ENCODE measurements at places on chromosomes 13 and 19.

DNA sequence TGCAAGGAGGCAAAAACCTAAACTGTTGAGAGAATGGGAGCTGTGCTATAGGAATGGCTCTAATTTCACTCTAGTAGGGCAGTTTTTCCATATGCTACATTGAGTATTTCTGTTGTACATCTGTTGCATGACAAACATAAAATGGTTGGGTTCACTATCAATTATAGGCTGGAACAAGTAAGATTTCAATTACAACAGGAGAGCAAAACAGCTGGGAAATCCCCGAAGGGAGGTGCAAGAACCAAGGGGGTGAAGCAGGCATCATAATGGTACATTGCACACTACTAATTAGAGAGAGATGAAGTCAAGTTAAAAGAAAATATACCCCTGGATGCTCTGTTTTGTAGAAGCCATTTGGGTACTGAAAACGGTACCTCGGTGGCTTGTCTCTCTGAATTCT is 389.5 kb downstream of the PCDH9 start:
- DNase-seq = no peak

GRCh38 chr13:19634256-19634740 is 839 bp downstream of the MPHOSPH8 start:
- DNase-seq = no peak

DNA sequence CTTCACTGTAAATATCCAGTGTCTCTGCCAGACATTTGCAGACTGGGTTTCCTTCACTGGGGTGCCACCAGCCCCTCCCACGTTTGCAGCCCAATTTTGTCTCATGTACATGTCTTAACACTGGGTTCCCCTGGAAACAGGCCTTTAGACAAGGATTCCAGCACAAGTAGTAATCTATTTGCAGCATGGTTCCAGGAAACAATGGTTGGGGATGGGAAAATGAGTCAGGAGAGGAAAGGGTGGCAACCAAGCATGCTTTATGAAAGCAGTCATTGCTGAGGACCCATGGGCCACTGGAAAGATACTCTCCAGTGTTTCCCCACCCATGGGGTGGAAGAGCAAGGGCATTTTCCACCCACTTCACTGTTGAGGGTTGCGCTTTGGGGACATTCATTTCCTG is 53.6 kb upstream of the FARP1 start:
- no peak for DNase-seq

- DNase-seq = no peak
Observed at GRCh38 chr19:10145031-10145430, 25.3 kb upstream of the EIF3G start.

- no peak for DNase-seq
Observed at GRCh38 chr19:46830864-46831263, 19.8 kb downstream of the AP2S1 start.

GRCh38 chr13:53237696-53238095 is 209.1 kb downstream of the OLFM4 start:
- no peak for DNase-seq

DNA sequence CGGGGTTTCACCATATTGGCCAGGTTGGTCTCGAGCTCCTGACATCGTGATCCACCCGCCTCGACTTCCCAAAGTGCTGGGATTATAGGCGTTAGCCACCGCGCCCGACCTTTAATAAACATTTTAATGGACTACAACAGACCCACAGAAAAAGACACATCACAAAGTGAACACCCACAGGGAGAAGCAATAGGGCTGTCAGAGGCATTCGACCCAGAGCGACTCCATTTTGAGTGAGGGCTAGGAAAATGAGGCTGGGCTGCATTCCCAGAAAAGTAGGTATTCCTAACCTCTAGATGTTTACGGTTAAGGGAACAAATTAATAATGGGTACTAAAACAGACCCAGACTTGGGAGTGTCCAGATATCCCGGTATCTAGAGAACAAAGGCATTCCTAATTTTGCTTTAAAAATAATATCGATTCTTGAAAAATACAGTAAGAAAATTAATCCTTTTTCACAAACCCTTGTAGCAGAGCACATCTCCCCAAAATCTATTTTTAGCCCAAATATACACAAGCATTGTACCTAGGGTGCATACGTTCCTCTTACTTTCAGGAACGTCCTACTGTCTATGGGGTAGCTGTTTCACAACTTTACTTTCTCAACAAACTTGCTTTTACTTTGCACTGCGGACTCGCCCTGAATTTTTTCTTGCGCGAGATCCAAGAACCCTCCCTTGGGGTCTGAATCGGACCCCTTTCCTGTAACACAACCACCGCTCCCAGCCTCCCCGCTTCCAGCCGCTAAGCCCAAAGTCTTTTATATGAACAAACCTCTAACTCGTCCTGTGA is 811 bp upstream of the ZNF8 start:
- no peak for DNase-seq

DNA sequence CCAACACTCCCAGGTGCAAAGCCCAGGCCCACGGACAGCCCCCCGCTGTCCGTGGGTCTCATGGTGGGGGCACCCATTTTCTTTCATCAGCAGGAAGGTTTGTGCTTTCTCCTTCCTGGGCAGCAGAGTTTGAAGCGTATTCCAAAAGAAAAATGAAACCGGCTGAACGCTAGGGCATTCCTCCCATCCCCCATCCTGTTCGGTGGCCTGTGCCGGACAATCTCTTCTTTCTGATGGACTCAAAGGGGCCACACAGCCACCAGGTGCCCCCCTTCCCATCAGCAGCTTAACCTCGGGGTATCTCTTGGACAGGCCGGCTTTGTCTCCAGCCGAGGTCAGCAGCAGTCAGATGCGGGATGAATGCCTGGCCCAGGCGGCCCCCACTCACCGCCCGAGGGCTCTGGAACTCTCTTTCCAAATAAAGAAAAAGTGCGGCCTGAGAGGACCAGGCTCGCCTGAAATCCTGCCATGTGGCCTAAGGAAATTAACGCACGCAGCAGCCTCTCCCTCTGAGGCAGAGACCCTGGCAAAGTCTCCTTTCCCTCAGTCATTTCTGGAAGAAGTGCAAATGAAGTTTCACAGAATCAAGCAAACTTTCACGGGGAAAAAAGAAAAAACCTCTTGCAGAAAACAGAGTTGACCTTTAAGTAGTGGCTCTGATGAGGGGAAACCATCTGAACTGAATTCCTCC is 67.8 kb downstream of the RASA3 start:
- DNase-seq = no peak

DNA sequence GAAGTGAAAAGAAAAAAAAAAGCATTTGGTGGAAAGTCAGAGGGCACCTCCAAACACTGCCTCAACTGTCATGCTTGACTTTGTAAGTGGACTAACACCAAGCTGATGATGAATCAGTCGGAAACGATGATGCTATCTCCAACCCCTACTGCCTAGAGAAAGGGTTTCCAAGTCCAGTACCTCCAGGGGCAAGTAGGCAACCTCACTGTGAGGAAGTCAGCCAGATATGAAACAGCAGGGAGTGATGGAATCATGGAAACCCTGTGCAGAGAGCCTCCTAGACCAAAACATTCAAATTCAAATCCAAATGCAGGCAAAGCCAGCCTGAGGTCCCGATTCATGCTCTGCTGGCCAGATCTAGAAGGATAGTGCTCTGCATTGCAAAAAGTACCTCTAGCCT is 100.9 kb upstream of the SERP2 start:
- DNase-seq = no peak

DNA sequence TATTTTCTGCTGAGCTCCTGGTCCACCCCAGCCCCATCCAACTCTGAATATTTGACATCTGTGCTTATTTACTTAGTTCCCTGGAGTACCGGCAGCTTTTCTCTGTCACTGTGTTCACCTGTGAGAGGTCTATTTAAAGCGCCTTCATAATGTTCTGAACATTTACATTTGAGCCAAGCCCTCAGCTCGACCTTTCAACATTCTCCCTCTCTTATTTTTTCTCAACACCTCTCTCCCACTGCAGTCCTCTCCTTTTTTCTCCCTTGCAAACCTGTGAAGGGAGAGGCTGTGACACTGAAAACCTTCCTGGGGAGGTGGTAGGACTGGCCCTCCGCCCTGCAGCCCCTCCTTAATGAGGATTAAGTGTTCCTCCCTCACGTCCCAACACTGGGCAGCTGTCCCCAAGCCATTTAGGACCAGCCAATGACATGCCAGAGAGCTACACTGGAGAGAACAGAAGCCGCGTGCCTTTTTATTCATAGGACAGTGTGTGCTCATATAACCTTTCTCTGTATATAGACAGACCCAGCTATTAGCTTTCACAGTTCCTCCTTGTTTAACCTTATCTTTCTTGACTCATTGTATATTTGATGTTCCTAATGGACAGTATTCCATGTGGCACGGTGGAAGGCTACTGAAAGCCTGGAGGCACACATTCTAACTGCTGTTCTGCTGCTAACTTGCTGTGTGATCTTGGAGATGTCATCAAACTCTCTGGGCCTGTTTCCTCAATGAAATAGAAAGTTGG is 134.8 kb downstream of the NUFIP1 start:
- no peak for DNase-seq

- DNase-seq = no peak
Observed at GRCh38 chr13:33129886-33130285, 113.7 kb downstream of the KL start.

- no peak for DNase-seq
Observed at GRCh38 chr13:35162420-35162819, 220.3 kb downstream of the NBEA start.

DNA sequence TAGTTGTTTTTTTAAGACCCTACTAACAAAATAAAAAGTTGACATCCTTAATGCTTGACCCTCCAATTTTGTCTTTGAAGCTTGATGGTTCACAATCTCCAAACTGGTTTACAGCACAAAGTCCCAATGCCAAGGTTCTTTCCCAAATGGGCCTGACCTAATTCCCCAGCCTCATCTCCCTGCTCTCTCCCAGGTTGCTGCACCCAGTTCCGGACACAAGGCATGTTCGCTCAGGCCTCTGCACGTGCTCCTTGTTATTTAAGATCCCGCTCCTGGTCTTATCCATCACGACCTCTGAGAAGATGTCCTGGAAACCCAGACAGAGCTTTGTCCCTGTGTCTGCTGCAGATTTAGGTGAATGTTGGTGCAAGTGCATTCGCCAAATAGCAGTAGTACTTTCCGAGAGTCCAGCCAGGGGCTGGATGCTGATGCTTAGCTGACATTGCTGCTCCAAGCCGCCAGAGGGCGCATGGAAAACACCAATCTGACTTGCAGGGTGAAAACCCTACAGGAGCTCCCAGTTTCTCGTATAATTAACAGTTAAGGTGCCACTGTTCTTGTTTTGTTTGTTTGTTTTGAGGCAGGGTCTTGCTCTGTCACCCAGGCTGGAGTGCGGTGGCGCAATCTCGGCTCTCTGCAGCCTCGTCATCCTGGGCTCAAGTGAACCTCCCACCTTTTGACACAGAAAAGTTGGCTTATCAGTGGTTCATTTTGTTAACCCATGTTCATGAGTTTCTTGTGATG is 18.5 kb downstream of the LYPD3 start:
- DNase-seq = peak; percentile 83

GRCh38 chr13:113616991-113617749 is 32.6 kb downstream of the TFDP1 start:
- no peak for DNase-seq

- DNase-seq = no peak
Observed at GRCh38 chr13:21538753-21539152, 65.2 kb downstream of the MICU2 start.

DNA sequence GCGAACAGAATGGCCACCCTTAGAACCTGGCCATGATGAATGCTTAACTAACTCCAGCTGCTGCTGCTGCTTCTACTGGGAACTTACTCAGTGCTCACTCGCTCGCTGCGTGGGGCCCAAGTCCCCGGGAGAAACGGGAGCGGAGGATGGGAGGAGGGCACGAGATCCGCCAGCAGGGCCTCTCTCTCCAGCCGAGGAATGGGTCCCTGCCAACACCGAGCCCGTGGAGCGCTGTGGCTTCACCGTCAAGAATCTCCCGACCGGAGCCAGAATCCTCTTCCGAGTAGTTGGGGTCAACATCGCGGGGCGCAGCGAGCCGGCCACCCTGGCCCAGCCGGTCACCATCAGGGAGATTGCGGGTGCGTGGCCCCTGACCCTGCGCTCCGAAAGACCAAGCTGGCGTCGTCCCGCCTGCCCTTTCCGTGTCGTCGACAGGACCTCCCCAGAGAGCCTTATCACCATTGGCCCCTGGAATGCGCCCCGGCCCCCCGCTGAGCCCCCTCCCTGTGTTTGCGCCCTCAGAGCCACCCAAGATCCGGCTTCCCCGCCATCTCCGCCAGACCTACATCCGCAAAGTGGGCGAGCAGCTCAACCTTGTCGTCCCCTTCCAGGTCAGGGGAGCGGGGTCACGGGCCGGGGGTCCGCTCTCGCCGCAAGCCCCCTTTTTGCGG is 17.8 kb upstream of the EMC10 start:
- no peak for DNase-seq

DNA sequence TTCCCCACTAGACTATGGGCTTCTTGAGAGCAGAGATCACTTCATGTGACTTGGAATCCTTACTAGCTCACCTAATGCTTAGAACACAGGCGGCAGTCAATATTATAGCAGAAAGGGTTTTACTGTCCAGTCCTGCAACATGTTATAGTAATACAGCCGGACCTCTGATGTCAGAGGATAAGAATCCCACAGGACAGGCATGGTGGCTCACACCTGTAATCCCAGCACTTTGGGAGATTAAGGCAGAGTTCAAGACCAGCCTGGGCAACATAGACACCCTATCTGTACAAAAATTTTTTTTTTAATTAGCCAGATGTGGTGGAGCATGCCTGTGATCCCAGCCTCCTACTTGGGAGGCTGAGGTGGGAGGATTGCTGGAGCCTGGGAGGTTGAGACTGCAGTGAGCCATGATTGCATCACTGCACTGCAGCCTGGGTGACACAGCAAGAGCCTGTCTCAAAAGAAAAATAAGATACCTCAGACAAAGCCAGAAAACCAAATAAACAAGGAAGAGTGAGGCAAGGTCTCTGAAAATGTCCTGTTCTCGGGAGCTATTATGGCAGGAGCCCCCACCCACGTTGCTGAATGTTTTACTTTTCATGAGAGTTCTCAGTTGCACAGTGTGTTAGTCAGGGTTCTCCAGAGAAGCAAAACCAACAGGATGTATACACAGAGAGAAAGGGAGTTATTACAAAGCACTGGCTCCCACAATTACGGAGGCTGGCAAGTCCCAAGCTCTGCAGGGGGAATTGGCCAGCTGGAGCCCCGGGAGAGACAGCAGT is 100.8 kb downstream of the UBL3 start:
- no peak for DNase-seq

- no peak for DNase-seq
Observed at GRCh38 chr19:3625996-3626472, 556 bp downstream of the CACTIN start.

DNA sequence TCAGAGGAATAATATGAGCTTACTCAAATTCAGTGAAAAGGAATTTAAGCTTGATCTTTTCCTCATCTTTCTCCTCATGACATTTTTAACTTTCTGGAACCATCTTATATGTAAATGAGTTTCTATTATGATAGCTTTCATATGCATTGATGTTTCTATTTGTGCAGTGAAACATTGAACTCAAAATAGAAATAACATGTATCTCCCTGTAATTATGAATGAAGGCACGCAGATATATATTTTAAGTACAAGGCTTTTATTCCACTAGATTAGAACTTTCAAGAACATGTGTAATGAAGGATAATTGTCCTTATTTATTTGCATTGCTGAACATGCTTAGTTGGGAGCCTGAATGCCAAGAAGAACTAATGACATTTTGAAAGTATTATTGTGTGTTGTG is 1391.7 kb upstream of the MIR17HG start:
- no peak for DNase-seq

Data from CD4-positive, alpha-beta T cell treated with Interleukin-4 for 1 hour (primary cell).